Effector memory CD4-positive, alpha-beta T cell (primary cell): ENCODE measurements at places on chromosomes 6 and 20.

GRCh38 chr6:30216096-30216495 lies 2.9 kb upstream of the TRIM26 start:
- DNase-seq: no peak

DNA sequence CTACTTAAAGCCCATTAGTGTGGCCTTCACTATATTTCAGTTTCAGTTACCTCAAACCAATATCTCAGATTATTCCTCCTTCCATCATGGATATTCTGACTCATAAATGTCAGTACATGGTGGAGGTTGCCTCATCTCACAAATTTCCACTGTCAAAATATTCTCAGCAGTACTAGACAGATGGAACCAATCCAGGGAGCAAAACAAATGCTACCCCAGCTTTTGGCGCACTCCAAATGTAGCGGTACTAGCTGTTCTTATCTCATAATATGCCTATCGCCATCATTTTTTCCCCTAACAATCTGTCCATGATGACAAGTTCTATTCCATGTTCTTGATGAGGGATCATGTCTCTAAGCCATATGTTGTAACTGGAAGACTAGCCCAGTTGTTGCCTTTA lies 1026.1 kb downstream of the KIF16B start:
- DNase-seq: no peak

DNA sequence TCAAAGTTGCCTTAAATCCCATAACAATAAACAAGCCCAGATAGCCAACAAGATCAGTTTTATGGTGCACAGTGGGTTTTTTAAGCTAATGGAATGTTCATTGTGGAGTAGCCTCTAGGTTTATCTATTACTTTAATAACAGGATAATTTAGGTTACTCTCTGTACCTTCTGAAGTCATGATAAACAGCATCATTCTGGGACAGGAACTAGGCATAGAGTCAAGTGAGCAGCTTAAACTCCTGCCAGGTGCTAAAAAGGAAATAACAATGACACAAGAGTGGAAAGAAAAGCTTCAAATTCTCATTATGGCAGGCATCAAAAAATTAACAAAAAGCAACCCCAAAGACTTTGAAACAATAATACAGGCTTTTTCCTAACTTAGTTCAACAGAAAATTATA lies 228.8 kb downstream of the HACE1 start:
- DNase-seq: no peak

DNA sequence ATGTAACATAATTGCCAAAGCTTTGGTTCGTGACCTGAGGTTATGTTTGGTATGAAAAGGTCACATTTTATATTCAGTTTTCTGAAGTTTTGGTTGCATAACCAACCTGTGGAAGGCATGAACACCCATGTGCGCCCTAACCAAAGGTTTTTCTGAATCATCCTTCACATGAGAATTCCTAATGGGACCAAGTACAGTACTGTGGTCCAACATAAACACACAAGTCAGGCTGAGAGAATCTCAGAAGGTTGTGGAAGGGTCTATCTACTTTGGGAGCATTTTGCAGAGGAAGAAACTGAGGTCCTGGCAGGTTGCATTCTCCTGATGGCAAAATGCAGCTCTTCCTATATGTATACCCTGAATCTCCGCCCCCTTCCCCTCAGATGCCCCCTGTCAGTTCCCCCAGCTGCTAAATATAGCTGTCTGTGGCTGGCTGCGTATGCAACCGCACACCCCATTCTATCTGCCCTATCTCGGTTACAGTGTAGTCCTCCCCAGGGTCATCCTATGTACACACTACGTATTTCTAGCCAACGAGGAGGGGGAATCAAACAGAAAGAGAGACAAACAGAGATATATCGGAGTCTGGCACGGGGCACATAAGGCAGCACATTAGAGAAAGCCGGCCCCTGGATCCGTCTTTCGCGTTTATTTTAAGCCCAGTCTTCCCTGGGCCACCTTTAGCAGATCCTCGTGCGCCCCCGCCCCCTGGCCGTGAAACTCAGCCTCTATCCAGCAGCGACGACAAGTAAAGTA lies 547 bp upstream of the ESR1 start:
- DNase-seq: no peak

- no peak for DNase-seq
Observed at GRCh38 chr20:14972256-14972655, 634.8 kb upstream of the FLRT3 start.

- DNase-seq: peak; percentile 2
Observed at GRCh38 chr20:21048841-21049273, 57.3 kb downstream of the LINC00237 start.

DNA sequence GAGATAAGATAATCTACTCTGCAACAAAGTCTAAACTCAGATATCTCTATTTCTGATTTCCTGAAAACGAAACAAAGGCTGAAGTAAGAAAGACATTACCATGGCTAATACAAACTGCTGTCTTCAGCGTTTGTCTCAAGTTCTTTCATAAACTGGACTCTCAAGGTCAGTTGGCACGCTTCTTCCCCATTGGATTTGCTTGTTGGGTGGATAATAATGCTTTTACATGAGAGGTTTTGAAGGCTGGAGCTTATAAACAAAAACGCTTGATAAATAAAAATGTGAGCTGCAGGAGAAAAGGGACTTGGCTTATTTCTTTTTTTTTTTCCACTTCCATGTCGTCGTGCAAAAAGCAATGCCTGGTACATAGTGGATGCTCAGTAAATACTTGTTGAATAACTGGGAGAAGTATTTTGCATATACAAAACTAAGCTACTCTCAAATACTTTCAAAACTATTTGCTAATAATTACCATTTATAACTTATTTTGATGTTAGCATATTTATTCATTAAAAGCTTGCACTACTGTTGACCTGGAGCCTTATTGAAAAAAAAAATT lies 65.7 kb upstream of the EEF1A1 start:
- DNase-seq: no peak

- DNase-seq: no peak
Observed at GRCh38 chr20:36399147-36399968, 93.2 kb downstream of the DLGAP4 start.

DNA sequence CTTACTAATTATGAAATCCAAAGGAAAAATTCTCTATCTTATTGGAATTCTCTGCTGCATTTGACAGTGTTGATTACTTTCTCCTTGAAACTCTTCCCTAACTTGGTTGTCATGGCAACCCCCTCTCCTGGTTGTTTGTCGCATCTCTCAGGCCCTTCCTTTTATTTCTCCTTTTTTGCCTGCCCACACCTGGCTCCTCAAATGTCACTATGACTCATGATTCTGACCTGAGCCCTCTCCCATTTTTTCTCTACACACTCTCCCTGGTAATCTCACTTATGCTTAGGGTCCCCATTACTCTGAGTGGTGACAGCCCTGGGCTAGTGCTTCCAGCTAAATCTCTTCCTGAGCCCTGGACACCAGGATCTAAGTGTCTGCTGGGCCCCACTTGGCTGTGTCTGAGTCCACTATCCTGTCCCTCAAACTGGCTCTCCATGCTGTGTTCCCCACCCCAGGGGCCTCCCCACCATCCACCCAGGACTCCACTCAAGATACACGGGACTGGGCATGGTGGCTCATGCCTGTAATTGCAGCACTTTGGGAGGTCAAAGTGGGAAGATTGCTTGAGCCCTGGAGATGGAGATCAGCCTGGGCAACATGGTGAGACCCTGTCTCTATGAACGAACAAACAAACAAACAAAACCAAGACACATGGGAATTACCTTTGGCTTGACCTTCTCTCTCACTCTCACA lies 16.5 kb upstream of the NNAT start:
- DNase-seq: no peak

GRCh38 chr20:22824077-22824476 lies 211.0 kb upstream of the SSTR4 start:
- DNase-seq: no peak

DNA sequence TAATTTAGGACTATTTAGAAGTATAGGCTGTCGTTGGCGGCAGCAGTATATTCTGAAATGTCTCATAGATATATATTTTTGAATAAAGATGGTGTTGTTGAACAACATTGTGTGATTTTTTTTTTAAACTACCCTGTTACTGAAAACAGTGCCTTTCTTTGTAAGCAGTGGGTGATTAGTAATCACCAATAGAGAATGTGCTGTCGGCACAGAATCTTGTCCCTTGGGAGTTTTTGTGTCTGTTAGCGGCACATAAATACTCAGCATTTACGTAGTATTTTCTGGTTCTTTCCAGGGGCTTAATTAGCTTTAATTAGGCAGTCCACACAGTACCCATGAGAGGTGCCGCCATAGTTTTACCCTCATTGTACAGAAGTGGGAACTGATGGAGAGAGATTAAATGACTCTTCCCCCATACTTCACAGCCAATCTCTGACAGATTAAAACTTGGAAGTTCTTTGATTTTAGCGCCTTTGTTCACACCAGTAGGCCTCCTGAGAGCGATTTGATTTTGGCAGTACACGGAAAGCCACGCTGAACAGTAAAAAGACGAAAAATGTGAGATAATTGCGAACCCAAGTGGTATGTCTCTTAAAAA lies 58.8 kb downstream of the RPRD1B start:
- DNase-seq: no peak
